ENCODE measurements at places on chromosomes 5 and 9.

DNA sequence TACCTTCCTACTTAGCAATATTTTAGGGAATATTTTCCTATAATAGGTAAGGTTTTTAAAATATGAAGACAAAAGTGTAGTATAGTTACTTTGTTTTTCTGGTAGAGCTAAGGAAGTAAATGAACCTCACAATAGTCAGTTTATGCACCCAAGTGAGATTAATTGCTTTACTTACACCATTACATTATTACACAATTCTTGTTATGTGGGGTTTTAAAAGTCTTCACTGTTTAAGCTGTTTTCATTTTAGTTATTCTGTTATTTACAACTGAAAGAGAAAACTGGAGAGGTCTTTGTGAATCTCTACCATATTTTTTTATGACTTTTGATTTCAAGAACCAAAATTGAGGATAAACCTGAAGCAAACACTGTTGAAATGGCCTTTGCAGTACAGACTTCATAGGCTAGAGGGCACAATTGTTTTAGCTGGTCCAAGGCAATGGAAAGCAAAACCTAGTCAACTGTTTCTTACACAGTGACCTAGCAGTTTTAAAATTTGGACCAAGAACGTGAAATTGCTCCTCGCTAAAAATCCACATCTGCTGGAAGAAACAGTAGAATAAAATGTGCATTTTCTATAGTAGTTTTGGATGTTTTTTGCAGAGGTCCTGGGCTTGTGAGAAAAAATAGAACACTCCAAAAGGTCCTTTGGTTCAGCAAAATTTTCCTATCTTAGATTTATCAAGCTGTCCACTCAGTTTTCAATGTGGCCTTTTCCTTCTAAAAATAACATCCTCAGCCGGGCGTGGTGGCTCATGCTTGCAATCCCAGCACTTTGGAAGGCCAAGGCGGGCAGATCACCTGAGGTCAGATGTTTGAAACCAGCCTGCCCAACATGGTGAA is 66.4 kb upstream of the FER start:
- DNase-seq = peak; percentile 65

DNA sequence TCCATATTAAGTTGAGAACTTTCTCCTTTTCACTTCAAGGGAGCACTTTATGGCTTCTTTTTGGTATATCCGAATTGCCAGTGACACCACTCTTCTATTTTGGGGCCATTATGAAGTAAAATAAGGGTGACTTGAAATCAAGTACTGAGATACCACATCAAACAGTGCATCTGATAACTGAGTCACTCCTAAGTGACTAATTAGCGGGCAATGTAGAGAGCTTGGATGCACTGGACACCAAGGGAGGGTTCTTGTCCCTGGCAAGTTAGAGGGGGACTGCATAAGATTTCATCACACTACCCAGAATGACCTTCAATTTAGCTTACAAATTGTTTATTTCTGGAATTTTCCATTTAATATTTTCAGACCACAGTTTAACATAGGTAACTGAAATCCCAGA is 813.9 kb upstream of the CDH10 start:
- DNase-seq = no peak

- no peak for DNase-seq
These were observed 21.8 kb downstream of the DENND4C start for GRCh38 chr9:19252174-19252884.

DNA sequence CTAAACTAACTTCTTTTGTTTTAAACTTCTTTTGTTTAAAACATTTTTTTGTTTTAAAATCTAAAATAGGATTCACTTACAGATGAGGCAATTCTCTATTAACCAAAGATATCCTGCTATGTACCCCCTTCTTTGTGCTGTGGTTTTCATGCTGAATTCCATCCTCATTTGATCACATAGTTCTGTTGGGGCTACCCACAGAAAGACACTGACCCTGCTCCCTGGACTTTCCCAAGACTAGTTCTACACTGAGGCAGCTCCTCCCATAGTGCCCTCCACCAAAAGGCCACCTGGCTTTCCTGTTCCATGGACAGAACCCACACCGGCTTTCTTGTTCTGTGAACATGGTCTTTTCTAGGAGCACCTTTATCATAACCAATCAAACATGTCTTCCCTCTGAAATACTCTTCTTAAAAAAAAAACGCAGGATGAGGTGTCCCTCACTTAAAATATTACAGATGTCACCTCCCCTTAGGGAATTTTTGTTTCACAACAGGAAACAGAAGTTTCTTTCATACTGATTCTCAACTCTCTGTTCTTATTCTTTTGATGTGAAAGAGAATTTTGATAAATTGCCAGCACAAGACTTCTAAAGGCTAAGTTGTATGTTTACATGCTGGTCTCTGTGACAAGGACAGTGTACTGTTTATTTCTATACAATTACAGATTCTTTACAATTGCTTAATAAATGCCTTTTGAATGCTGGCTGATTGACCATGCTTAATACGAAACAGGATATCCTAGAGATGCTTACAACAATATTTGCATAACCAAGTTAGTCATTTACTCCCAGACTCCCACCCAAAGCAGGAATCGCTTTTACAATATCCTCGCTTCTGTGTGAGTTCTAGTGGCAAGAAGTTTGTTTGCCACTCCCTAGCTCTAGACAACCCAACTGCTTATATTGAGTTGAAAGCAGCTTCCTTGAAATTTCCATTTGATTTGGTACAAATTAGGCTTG is 300.4 kb downstream of the DTWD2 start:
- no peak for DNase-seq

DNA sequence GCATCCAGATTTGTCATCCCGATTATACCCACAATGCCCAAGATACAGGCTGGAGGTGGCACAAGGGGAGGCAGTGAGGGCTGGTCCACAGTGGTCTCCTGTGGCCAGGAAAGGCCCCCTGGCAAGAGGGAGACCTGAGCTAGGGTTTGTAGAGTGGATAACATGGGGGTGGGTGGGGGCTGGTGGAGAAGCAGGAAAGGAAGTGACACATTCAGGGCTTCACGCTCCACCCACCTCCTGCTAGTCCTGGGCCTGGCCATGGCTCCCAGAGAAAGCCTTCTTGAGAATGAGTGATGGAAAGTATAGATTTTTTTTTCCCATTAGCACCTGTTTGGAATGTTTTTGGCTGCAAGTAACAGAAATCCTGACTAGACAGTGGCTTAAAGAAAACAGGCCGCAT is 81.3 kb downstream of the ANKRD33B start:
- DNase-seq = no peak

GRCh38 chr5:119366540-119366881 is 10.7 kb downstream of the TNFAIP8 start:
- DNase-seq = no peak

- DNase-seq = no peak
These were observed 11.5 kb upstream of the CARD9 start for GRCh38 chr9:136385015-136385414.

DNA sequence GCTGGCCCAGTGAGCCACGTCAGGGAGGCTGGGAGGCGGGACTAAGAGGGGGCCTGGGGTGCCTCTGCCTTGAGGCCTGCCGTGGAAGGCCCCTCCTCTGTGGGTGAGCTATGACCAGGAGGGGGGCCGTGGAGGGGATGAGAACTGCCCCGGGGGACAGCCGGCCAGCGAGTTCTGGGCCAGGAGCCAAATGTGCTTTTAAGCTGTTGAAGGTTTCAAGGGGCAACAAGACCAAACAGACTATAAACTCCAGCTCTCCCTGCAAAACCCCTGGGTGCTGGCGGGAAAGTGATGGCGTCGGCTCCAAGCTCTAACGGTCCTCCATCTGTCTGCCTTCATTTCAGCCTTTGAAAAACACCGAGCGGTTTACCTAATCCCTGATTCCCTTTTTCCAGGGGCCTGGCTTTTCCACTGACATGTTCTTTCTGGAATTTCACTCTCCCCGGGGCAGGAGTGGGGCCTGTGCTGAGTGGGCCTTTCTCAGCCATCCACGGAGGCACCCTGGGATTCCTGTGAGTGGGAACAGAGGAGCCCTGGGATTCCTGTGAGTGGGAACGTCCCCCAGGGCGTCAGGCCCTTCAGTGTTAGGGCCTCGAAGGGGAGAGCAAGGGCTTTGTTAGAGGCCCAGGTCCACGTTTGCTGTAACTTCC is 65.6 kb downstream of the COL5A1 start:
- no peak for DNase-seq

DNA sequence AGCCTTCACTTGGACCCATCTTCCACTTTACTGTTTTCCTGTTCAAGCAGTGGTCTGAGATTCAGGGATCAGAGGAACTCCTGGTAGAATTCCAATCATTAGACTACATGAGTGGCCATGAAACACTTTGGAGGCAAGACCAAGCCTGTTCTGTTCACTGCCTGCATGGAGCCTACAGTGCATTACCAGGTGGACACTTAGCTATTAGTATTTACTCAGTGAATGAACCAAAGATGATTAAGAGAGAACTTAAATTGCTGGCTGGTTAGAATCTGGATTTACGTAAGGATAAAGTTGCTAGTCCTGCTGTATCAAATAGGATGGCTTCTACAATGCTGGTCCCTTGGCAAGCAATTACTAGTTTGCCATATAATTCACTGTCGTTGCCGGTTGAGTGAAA is 245.5 kb downstream of the ARRDC3 start:
- no peak for DNase-seq

GRCh38 chr5:168883991-168884390 is 304.8 kb upstream of the PANK3 start:
- no peak for DNase-seq

DNA sequence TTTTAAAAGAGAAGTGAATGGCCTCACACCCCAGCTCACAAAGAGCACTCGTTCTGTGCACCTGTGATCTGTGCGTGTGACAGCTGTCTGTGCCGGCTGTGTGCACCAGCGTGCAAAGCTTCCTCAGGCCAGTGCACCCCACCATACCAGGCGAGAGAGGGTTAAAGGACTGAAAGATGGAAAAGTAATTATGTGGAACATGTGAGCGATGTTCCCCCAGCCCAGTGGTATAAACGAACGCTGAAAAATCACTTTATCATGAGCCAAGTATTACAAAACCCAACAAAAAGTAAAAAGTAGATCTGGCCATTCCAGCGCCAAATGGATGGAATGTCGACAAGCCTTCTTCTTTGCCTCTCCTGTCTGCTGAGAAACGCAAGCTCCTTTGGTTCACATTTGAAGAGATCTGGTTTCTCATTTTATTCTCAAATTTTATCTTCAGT is 53.7 kb downstream of the IPPK start:
- no peak for DNase-seq

DNA sequence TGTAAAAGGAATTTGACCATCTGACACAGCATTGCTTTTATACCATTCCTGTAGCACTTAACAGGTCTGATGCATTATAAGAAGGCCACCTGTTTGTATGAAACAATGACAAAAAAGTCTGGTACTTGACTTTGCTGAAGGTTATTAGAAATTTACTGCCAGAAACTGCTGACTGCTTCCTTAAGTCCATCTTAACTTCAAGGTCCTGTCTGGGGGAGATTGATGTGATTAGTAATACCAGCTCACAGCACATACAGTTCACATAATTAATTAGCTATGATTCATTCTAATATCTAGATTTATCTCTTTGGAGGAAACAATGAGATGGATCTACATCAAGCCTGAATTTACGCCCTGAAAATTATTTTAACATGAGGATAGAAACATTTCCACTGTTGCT is 49.6 kb upstream of the TEK start:
- DNase-seq = no peak

GRCh38 chr9:35257986-35258659 is 96.3 kb downstream of the UNC13B start:
- no peak for DNase-seq

DNA sequence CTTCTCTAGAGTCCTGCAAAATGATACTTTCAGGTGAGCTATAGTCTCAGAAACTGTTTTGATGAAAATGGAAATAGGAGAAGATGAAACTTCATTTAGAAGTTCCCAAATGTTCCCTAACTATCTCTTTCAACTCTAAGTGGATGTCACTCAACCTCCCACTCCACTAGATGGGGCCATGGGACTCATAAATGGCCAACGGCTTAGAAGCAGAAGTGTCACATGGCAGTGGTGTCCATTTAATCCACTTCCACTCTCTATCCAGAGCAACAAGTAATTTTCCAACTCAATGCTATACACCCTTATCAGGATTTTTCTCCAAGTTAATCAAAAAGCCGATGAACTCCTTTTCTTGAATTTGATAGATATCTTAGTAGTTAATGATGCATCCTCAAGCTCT is 295.7 kb downstream of the EDIL3 start:
- no peak for DNase-seq

All from GM13976 (cell line).